Activated CD8-positive, alpha-beta memory T cell treated with anti-CD3 and anti-CD28 coated beads for 1 hour (primary cell): ENCODE measurements at places on chromosomes 7 and 10.

DNA sequence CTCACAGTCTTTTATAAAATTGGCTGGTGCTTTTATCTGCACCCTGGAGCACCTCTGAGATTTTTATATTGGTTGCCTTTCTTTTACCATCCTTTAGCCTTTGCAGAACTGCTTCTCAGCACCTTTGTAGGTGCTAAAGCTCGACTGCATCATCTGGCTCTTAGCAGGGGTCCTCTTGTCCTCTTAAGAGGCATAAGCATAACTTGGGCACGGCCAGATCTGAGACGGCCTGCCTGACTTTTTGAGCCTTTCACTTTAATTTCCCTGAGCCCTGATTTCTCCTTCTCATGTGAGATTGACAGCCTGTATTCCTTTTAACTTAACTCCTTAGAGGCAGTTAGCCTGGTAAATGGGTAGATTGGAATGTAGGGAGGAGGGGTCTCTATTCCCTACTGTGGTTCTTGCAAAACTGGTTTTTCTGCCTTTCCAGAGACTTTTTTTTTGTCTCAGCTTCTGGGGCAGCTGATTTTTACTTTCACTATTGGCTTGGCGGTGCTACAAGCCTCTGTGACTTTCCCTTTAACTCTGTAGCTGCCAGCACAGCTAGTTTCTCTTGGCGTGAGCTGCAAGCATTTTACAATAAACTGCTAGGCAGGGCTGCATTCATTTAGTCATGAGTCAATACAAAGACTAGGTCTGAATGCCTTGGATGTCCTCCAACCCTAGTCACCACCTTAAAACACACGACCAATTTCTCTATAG is 24.0 kb downstream of the ZPBP start:
- no peak for DNase-seq

DNA sequence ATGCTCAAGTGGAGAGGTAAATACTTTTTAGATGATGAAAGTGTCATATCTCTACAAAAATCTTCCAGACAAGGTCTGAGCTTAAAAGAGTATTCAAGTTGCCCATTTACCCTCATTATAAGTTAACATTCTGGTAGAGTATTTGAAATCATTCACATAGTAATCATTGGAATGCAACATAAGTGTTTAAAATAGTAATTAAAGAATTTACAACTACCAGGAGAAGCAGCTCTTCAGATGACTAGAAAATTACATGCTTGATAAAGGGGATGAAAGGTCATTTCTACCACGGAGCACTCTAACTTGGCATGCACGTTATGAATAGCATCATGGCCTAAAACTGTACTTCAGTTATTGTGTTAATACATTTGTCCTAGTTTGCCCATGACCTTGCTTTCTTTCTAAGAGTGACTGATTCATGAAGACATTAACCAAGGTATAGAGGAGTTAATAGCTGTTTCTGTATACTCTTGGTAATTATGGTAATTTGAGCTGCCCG is 120.0 kb downstream of the SEMA3E start:
- no peak for DNase-seq

DNA sequence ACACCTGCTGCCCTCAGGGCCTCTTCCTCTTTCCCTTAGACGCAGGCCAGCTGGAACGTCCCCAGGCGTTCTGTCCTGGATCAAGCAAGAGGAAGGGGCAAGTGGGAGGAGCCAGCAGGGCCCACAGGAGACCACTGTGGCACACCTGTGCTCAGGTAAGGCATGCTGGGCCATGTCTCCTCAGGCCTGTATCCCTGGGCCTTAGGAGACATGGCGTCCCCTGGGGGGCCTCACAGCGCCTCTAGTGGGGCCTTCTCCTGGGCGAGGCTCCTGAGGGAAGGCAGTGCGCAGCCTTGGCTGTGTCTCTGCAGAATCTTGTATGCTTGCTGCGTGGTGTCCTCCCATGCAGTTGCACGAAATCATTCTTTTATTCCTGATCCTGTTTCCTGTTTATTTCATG is 31.3 kb downstream of the ZNF783 start:
- DNase-seq = no peak

DNA sequence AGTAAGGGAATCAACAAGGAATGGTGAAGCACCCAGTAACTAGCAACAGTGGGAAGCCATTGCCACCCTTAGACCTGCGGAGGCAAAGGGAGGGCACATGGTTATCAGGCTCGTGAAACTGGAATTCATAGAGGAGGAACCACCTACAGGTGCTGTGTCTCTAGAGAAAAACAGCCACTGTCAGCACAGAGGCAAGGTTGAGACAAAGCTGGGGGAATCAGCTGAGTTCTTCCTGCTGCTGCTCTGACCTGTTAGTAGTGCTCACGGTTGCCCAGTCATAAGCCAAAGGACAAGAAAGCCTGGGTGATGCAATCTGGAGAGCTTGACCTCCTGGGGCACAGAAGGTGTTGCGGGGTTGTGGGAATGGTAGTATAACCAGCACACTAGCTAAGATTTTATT is 110.1 kb downstream of the TPST1 start:
- DNase-seq = no peak

- no peak for DNase-seq
Measured at GRCh38 chr7:36982766-36983165, 258.5 kb upstream of the AOAH start.

DNA sequence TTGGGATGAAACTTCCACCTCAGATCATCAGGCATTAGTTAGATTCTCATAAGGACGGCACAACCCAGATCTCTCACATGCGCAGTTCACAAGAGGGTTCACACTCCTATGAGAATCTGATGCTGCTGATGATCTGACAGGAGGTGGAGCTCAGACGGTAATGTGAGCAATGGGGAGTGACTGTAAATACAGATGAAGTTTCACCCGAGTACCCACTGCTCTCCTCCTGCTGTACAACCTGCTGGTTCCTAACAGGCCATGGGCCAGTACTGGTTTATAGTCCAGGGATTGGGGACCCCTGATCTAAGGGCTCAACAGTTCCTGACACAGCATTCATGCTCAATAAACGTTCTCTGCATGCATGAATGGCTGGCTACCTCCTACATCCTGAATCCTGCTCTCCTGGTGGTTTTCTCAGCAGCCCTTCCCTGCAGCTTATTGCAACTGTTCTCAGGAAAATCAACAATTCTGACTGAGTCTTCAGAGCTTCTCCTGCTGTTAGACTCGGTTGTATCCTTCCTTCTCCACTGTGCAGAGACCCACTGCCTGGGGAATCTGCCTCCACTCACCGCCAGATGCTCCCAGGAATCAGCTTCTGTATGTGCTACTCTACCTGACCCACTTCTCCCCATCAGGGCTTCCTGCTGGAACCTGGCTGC is 17.4 kb downstream of the PDE6C start:
- no peak for DNase-seq

- no peak for DNase-seq
Measured at GRCh38 chr7:128904381-128905197, 5.9 kb downstream of the KCP start.

GRCh38 chr10:90047243-90047729 is 345.9 kb downstream of the KIF20B start:
- DNase-seq = no peak
